RKO (cell line): ENCODE measurements at places on chromosomes 16 and 17.

DNA sequence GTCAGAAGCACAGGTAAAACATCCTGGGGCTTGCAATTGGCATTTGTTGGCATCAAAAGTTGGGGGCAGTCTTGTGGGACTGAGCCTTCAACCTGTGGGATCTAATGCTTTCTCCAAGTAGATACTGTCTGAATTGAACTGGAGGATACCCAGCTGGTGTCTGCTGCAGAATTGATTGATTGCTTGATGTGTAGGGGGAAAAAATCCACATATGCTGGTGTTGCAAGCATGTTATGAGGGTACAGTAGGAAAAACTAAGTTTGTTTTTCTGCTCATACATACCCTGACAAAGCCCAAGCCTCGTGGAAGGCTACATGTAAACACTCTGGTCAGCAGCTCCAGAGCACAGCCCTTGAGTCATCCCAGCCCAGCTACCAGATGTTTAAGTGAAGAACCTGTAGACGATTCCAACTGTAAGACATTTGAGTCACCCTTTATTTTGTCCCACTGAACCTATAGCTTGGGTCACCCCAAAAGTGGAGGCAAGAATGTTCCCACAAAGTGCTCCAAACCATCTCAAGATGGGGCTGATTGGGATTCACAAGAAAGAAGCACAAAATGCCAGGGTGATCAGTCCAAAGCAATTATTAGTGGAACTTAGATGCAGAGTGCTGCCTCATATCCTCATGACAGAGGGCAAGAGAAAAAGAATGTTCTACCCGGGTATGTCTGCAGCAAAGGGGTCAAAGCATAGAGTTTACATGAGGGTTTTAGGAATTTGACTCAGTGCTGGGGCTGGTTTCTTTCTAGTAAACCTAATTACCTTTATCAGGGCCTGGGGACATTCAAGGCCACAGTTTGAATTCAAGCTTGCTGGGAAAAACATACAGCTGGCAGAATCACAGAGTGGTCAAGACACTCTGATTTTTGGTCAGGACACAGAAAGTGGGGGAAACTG lies 9.6 kb upstream of the APPBP2 start:
- DNase-seq = no peak

GRCh38 chr17:80146121-80147034 lies 550 bp downstream of the EIF4A3 start:
- DNase-seq = peak; percentile 24

DNA sequence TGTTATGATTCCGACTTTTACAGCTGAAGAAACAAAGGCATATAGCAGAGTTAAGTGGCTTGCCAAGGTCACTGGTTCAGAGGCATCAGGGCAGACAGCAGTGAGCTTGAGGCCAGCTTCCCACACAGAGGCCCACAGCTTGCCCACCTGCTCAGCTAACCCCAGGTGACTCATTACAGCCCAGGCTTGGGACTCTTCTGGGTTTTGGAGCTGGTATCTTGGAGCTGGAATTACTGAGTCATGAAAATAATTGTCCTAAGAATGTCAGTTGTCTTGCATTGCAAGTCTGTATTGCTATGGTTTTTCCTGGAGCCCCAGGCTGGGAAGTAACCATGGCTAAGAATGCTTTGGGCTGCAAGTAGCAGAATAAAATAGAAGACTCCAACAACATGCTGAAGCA lies 32.4 kb upstream of the IRX3 start:
- DNase-seq = peak; percentile 0

DNA sequence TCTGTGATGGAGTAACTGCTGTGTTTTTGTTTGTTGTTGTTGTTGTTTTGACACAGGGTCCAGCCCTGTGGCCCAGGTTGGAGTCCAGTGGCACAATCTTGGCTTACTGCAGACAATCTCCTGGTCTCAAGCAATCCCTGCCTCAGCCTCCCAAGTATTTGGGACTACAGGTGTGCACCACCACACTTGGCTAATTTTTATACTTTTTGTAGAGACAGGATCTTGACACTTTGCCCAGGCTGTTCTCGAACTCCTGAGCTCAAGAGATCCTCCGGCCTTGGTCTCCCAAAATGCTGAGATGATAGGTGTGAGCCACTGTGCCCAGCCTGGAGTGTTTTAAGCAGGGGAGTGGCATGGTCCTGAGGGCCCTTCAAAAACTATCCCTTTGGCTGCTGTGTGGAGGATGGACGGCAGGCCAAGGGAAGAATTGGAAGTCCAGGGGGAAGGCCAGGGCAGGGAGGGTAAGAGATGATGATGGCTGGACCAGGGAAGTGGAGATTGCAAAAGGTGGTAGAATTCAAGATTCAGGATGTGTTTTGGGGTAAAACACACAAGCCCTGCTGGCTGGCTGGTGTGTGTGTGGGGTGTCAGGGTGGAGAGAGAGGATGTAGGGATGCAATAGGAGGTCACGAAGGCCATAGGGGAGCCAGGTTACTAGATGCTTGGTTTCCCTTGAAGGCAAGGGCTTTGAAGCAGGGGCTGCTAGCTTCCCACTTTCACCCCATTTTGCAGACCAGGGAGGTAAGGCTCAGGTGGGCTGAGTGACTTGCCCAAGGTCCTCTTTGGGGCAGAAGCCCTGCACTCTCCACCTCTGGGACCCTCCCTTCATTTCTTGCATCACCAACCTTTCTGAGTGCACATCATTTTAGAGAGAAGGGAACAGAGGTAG lies 18.8 kb upstream of the PLLP start:
- DNase-seq = no peak

GRCh38 chr16:10681310-10682308 lies 13.1 kb downstream of the TEKT5 start:
- no peak for DNase-seq

- DNase-seq = no peak
Measured at GRCh38 chr16:68972013-68972412, 128.7 kb downstream of the TANGO6 start.

- no peak for DNase-seq
Measured at GRCh38 chr16:85449191-85449884, 163.8 kb upstream of the GSE1 start.

DNA sequence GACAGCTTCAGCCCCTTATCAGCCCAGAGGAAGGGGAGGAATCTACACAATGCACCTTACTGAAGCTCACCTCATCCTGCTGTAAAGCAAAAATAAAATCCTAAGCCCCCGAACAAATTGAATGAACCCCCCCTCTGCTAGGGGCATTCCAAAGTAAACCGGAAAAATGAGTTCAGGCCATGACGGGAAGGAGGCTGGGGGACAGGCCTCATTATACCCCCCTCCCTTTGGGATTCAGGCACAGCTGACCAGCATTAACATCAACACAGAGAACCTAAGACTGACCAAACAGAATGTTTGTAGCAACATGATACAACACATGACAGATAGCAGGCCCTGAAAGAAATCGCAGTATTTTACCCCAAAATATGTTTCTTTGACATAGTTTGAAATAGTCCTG lies 64.2 kb downstream of the DNAH17 start:
- DNase-seq = no peak

DNA sequence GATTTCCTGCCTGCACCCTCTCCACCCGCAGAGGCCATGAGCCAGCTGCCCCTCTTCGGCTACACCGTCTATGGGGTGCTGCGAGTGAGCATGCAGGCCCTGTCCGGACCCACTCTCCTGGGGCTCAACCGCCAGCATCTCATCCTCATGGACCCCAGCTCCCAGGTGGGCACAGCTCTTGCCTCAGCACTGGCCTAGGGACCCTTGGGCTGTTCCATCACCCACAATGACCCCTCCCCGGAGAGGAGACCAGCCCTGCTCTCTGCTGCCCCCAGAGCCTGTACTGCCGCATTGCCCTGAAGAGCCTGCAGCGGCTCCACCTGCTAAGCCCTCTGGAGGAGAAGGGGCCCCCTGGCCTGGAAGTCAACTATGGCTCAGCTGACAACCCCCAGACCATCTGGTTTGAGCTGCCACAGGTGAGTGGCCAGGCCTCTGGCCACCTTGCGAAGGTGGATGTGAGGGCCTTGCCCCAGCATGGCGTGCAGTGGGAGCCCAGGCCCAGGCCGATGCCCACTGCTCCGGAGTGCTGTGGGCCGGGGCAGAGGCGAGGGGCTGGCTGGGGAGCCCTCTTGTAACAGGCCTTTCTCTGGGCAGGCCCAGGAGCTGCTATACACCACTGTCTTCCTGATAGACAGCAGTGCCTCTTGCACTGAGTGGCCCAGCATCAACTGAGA lies 7.3 kb upstream of the SMIM5 start:
- peak; percentile 16 for DNase-seq

- no peak for DNase-seq
Measured at GRCh38 chr17:77506371-77506991, 365.7 kb downstream of the SEC14L1 start.

- DNase-seq = peak; percentile 31
Measured at GRCh38 chr17:27810902-27811557, 10.7 kb upstream of the NOS2 start.

DNA sequence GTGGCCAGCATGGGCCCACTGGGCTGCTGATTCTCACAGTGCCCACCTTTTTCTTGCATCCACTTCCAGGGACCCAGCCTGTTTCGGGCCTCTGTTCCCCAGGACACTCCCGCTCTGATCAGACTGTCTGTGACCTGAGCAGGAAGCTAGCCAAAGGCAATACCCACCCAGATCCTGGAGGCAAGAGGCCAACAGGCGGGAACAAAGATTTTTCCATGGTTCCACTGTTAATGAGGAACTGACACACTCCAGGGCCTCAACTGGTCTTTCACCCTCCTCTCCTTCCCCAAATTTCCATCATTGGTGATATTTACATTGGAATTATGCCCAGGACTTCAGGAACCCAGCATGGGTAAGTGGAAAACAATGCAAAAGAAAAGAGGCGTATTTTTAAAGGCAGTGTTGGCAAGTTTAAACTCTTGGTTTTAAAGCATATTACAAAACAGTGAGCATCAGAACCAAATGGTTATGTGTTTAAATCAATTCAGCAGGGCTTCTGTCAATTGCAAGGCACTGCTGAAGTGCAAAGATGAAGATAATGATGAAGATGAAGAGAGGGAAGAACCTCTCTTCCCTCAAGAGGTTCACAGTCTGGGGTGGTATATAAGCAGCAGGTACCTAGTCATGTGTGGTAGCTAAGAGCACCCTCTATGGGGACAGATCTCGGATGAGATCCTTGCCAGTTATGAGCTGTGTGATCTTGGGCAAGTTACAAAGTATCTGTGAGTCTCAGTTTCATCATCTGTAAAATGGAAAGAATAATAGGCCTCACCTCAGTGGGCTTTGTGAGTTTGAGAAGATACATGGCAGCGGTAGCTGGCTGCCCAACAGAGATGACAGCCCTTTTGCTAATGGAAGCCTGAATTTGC lies 14.4 kb upstream of the ATP2A3 start:
- no peak for DNase-seq

- DNase-seq = no peak
Measured at GRCh38 chr16:52095471-52095870, 451.5 kb downstream of the TOX3 start.

DNA sequence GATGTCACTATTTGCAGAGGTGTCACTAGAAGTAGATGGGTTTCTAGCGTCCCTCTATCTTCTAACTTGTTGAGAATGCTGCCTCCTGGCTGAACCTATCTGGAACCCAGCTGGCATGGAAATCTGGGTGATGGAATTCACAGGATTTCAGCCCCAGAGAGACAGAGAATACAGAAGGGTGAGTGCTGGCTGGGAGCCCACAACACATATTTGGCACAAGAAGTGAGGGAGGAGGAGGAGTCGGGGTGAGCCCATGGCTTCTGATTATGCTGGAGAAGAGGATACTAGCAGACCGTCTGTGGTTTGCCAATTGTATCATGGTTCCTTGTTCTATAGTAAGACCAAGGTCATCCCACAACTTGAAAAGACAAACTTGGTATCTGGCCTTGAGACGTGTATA lies 557.8 kb upstream of the SALL1 start:
- DNase-seq = no peak

- no peak for DNase-seq
Measured at GRCh38 chr16:22088642-22089041, 3.7 kb upstream of the VWA3A start.

GRCh38 chr17:43857141-43857540 lies 10.2 kb downstream of the CD300LG start:
- DNase-seq = no peak

DNA sequence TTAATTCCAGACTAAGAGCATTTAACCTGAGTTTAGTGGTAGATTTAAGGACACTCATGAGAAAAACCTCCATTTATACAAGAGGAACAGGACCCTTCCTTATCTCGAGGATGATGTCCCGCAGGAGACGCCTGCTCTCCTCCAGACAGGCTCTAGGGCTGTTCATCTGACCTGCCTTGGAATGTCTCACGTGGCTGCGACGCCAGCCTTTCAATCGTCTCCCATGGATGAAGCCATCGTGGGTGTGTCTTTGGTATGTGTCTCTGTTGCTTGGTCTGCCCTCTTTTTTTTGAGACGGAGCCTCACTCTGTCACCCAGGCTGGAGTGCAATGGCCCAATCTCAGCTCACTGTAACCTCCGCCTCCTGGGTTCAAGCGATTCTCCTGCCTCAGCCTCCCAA lies 16.5 kb downstream of the CHMP6 start:
- DNase-seq = no peak

DNA sequence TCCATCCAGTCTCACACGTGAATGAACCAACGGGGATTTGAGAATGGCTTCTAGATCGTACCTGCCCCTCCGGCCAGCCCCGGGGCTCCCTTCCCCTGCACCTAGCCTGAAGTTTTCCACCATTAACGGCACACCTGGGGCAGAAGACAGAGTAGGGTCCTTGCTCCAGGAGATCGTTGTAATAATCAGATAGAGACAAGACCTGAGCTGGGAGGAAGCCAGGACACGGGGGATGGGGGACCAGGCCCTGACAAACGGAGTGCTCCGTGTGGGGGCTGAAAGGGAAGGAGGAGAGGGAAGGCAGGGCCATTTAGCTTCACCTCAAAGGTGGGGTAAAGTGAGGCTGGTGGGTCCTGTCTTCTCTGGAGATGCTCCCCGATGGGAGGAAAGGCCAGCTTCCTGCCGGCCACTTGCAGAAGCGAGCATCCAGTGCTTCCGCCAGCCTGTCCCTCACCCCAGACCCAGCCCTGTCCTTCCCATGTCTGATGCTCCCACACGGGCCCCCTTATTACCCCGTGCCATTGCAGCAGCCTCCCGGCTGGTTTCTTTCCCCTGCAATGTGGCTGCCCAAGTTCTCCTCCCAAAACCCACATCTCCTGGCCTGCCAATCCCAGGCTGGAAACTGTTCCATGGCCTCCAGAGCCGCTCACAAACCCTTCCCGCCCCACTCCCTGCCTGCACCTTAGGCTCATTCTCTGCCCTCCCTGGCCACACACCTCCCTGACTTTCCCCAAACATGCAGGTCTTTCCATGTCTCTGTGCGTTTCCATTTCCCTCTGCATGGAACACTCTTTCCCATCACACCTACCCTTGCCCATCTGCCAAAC lies 79.3 kb downstream of the MRC2 start:
- DNase-seq = no peak

DNA sequence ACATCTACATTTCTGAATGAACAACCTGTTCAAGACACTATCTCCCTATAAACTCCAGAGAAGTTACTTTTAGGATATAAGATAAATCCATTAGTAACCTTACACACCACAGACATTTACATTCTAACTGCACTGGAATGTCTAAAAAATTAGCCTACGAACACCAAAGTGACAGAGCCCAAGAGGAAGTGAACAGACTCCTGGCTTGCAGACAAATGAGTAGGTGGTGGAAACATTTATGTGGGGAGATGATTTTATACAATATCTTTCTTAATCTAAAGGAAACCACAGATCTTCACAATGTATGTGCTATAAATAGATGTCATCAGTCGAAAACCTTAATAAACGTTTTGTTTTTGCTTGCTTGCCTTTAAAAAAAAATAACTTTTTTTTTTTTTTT lies 18.8 kb downstream of the ZNF652 start:
- DNase-seq = no peak

GRCh38 chr17:8964801-8965393 lies 610 bp downstream of the PIK3R5 start:
- no peak for DNase-seq
